ENCODE measurements at places on chromosomes 16 and 17.

GRCh38 chr16:21608639-21609328 lies 9.4 kb downstream of the METTL9 start:
- peak; percentile 24 for DNase-seq

GRCh38 chr17:60141111-60142018 lies 8.4 kb upstream of the CA4 start:
- DNase-seq = no peak

DNA sequence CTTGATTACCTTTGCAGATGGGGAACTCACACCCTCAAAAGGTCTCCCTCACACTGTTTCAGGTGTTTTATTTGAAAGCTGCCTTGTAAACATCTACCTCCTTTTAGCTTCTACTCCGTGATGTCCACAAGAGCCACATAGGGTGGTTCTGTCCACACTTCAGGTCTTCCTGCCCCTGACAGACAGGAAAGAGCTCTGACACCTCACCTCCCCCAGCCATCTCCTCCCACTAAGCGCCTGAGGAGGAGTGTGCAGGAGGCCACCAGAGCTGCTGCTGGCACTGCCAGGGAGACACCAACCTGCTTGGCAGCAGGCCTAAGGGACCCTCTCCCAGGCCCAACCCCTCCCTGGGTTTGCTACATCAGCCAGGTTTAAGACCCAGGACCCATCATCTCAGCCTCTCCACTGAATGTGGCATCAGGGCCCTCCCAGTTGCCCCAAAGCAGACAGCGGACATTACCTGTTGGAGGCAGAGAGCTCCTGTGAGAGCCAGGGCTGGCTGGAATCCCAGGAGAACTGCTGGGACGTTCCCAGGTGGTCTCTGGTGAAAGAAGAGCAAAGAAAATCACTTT lies 76.4 kb upstream of the RCVRN start:
- no peak for DNase-seq

GRCh38 chr17:35376245-35376644 lies 2.8 kb upstream of the SLFN11 start:
- no peak for DNase-seq

DNA sequence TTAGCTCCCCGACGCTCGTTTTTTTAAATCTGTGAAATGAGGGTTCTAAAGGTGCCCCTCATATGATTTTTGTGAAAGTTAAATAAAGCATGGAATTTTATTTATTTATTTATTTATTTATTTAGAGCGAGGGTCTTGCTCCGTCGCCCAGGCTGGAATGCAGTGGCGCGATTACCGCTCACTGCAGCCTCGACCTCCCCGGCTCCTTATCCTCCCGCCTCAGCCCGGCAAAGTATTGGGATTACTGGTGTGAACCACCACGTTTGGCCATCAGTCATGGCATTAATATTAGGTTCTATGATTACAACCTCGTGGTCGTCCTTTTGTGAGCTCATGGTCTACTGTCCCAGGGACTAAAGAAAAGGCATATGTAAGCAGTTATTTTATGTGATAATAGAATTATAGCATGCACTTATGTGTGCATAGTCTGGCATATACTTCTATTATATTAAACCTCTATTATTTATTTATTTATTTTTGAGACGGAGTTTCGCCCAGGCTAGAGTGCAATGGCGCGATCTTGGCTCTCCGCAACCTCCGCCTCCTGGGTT lies 557 bp upstream of the LUC7L start:
- no peak for DNase-seq

GRCh38 chr17:82659886-82660285 lies 11.6 kb upstream of the WDR45B start:
- no peak for DNase-seq

DNA sequence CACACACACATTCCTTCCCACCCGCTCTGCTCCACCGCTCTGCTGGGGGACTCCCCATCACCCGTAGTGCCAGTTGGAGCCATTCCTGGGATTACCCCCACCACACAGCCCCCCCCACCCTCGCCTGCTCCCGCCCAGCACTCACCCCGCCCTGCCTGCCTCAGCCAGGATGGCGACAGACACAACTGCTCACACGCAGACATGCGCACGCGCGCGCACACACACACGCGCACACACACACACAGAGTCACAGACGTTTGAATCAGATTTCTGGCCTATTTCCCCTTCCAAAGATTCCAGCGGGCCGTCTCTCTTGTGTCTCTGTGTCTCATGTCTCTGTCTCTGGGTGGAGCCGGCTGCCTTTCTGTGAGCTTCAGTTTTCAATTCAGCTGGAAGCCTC lies 4.4 kb downstream of the CACNA1G start:
- no peak for DNase-seq

Data from CD4-positive, alpha-beta T cell treated with Interleukin-1 beta for 1 hour (primary cell).